GM03348 (cell line): ENCODE measurements at places on chromosomes 6 and 20.

DNA sequence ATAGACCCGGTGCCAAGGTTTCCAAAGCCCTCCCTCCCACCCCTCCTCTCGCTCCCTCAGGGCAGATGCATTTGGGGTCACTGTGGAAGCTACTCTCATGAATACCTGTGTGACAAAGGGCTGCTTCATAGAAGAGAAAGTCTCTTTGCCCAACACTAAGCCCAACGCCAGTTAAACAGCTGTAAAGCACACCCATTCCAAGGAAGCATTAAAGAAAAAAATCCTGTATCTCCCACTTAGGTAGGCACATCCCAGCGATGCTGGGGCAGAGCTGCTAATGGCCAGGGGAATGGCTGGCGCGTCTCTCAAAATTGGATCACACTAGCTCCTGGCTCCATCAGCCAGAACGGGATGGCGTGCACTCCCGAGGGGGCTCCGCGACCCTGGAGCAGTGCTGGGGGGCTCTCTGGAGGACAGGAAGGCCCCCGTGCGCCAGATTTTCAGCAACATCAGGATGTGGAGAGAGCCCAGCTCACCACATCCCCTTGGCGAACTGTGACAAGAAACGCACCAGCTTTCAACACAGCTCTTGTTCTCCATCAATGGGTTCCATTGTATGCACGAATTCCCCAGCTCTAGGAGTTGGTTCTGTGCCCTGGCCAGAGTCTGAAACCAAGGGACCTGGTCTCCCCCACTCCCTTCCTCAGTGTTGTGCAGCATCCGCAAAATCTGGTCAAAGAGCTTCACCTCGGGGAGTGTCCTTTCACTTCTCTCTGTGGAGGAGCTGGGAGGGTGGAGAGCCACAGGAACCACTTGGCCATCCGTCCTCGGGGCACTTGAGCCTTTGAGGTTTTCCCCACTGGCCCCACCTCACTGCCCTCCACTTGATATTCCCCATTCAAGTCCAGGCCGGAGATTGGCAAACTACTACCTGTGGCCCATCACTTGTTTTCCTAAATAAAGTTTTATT, 74.1 kb downstream of the TFAP2C start:
- DNase-seq = no peak

DNA sequence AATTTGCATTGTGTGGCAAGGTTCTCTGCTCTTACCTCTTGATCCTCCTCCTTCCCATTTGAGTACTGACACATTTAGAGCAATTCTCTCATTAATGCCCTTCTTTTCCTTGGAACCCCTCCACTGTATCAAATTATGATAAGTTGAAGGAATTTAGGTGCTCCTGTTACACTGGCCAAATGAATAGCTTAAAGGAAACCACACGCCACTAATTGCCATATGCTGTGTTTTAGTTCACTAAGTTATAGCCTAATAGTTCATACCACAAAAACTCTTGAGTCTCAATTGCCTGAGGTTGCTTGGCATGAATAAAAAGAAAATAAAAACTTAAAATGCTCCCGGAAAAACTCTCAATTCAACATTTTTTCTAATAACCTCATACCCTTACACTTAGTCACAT, 1239.3 kb downstream of the EPHA7 start:
- no peak for DNase-seq

DNA sequence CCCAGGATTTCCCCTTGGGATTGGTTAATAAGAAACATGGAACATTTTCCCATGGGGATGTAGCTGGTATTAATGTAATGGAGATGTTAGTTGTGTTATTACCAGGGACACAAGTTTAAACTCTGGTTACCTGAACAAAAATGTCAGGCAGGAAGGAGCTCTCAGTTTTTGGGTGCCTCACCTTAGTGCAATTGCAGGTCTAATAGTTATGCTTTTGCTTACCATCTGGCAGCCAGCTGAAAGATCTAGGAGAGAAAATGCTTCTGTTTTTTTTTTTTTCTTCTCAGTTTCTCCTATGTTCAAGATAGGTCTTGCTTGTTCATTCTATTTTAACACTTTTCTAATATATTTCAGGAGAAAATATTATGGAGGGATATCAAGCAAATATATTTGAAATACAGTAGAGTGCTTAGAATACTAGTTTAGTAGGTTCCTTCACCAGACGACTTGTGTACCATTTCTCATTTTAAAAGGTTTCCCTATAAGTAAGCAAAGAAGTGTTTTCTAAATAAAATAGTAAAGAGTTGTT, 4.2 kb upstream of the UBE2J1 start:
- no peak for DNase-seq

- no peak for DNase-seq
Observed at GRCh38 chr6:30888816-30889495, 4.6 kb downstream of the DDR1 start.

DNA sequence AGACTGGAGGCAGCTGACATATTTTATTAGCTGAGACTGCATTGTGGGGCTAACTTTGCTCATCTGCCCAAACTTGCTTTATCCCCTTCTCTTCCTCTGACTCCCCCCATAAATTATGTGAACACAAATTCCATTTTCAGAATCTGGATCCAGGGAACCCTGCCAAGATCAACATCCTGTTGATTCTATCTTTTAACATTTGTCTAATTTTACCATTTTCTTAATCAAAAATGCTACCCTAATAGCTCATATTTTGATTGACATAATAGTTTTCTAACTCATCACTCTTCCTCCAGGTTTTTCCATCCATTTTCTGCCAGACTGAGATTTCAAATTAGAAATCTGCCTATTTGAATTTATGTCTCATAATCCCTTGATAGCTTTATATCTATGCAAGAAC, 184.7 kb upstream of the PRSS16 start:
- no peak for DNase-seq

DNA sequence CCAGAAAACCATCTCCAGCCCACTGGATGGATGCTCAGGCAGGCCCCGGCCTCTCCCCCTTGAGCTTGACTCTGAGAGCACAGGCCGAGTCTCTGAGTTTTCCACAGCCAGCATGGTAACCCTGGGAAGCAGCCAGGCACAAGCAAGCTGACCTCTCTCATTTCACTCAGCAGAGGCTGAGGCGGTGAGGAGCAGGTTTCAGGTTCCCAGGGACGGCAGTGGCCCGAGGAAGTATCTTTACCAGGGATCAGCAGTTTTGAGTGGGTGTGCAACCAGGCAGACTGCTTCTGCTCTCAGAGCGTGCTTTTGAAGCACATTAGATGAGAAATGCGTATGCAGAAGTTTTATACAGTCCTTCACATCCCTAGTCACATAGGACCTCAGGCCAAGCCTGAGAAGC, 12.6 kb downstream of the HCK start:
- DNase-seq = no peak

GRCh38 chr20:3815703-3816315, 4.5 kb upstream of the AP5S1 start:
- no peak for DNase-seq

DNA sequence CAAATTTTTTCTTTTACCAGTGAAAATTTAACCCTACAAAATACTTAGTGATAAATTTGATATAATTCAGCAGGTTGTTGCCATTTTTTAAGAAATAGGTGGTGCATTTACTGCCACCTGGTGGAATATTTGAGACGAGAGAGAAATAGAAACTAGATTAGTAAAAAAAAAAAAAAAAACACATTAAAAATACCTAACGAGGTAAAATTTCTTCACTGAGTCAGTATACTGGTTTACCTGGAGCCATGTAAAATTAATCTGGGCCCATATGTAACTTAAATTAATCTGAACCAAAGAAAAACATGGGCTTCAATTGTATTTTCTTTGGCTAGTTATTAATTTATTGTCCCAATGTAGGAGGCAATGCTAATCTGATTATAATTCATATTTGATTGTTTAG, 520.8 kb downstream of the EPM2A start:
- DNase-seq = peak; percentile 29

DNA sequence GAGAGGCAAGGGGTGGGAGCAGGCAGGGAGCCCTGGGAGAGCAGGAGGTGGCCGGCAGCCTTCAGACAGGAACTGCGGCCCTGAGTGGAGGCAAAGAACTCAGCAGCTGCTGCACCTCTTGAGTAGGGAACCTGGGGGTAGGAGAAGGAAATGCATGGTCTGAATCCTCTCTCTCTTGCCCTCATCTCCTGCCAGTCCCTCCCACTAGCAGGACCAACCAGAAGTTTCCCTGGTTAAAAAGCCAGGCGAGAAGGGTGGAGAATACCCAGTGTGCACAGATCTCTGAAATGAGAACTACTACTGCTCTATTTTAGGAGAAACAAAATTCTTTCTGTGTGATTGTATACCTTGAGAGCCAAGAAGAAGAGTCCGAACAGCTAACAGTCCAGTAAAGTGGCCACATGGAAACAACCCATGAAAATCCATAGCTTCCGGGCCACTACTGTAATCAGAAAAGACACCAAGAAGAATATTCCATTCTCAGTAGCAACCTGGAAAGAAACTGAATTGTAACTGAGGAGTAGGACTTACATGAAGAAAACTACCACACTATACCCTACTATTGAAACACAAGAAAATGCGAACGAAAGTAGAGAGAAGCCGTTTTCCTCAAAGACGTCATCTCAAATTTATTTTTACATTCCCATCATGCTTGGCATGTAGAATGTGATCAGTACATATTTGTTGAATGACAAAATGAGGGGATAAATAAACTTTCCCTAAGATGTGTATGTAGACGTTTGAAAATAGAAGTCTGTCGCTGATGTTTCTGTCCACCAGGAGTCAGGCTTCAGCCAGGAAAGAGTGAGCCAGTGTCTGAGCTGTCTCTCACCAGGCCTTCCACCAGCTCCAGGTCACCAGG, 25.6 kb downstream of the WRNIP1 start:
- DNase-seq = peak; percentile 89
